ENCODE measurements at places on chromosomes 4 and X.

GRCh38 chr4:39587881-39588280, 50.8 kb downstream of the SMIM14 start:
- DNase-seq = no peak

DNA sequence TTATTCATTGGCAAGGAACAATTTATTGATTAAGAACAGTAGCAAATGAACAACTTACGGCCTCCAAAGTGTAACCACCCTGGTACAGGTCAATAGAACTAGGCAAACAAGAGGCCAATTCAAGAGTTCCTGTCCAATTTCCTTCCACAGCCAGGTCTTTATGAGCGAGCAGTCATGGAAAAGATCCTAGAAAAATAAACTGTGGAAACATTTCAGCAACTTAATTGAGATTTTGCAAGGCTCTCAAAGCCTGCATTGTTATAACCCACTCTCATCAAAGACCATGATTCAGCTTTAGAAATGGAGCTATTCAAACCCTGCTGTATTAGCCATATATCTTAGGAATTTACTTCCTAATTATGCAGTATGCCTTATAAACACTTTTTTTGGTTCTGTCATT, 43.6 kb downstream of the UNC5C start:
- DNase-seq = no peak

DNA sequence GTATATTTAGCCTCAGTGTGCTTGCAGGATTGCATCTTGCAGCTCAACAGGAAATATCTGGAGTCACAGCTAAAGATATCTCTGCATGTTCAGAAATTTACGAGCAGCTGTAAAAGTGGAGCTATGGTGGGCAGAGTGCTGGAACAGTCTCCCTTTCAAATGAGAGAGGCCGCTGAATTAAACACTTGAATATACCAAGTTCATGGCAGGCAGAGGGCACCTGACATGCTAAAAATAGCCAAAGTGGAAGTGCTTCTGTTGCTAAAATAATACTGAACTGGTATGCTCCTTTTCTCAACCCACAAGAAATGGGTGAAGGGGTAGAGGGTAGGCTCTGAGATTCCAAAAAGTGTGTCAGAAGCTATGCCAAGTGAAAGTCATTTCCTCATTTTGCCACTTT, 98.1 kb downstream of the MGST2 start:
- no peak for DNase-seq

DNA sequence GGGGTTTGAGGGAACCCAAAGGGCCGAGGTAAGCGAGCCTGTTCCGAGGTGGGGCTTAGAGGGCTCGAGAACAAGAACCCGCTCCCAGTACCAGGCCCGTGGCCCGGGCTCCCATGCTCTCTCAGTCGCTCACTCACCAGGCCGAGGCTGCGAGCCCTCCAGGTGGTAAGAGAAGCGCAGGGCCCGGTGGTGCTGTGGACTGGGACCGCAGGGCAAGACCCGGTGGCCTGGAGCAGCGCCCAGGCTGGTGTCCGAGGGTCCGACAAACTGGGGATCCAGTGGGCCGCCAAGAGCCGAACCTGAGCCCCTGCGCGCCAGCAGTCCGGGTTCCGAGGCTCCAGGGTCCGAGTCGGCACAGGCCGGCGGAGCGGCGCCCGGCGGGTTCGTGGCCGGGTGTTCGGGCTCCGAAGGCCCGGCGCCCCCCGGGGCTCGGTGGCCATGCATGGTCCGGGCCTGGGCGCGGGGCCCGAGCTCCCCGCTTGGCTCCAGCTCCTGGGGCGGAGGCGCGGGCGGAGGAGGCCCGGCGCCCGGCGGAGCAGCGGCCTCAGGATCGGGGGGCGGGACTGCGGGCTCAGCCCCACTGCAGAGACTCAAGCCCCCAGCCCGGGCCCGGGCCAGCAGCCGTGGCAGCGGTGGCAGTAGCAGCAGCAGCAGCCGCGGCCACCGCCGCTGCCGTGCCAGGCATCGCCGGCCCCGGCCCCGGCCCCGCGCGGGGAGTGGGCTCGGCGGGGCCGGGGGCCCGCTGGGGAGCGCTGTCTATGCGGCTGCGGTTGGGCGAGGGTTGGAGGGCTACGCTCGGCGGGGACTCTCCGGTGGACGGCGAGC, 833 bp downstream of the FGD1 start:
- DNase-seq = no peak

DNA sequence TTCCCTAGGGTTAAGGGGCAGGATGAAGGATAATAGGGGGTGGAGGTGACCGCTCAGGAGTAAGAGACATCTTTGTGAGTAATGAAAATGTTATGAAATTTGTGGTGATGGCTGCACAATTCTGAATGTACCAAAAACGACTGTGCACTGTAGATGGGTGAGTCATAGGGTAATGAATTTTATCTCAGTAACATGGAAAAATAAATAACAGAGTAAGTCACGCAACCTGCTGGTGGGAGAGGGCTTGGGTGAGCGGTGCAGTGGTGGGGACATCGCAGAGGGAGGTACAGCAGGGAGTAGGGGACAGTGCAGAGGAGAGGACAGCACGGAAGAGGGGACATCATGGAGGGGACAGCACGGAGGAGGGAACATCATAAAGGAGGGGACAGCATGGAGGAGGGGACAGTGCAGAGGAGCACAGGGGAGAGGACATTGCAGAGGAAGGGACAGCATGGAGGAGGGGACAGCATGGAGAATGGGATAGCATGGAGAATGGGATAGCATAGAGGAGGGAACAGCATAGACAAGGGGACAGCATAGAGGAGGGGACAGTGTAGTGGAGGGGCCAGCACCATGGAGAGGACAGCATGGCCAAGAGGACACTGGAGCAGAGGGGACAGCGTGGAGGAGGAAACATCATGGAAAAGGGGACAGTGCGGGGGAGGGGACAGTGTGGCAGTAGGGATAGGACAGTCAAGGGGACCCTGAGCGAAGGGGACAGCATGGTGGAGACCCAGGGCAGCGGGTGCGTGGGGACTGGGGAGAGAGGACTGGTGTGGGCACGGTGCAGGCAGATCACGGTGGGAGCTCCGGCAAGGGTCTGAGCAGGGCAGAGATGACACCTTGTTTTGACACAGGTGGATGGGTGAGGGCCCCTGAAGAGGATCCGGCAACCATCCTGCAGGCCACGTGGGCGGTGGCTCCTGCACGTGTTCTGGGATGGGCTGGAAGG, 68.5 kb upstream of the MXD4 start:
- no peak for DNase-seq

- no peak for DNase-seq
Measured at GRCh38 chr4:62015043-62015739, 815.1 kb downstream of the ADGRL3 start.

GRCh38 chr4:26191353-26191752, 129.5 kb upstream of the RBPJ start:
- DNase-seq = no peak

- DNase-seq = no peak
Measured at GRCh38 chr4:3399277-3400194, 42.2 kb upstream of the HGFAC start.

DNA sequence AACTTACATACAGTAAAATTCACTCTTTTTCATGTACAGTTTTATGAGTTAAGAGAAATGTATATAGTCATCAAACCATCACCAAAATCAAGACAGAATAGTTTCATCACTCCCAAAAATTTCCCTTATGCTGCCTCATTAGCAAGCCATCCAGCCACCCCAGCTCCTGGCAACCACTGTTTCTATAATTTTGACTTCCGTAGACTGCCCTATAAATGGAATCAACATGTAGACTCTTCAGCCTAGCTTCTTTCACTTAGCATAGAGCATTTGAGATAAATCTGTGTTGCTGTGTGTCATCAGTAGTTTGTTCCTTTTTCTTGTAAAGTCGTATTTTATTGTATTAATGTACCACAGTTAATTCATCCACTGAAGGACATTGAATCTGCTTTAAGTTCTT, 23.2 kb downstream of the HDX start:
- DNase-seq = no peak

GRCh38 chrX:110173192-110174175, 144.4 kb downstream of the AMMECR1 start:
- no peak for DNase-seq

- DNase-seq = no peak
Measured at GRCh38 chr4:102441978-102442911, 58.9 kb upstream of the NFKB1 start.

GRCh38 chrX:82912382-82912781, 595.7 kb upstream of the POU3F4 start:
- DNase-seq = no peak

GRCh38 chr4:89712141-89712540, 124.8 kb downstream of the SNCA start:
- no peak for DNase-seq

GRCh38 chr4:165094873-165095272, 17.8 kb downstream of the TMEM192 start:
- no peak for DNase-seq

- DNase-seq = no peak
Measured at GRCh38 chrX:10533696-10534365, 86.6 kb downstream of the MID1 start.

- no peak for DNase-seq
Measured at GRCh38 chr4:158016511-158016910, 156.3 kb downstream of the GASK1B start.

GRCh38 chr4:178329226-178329872, 887.1 kb upstream of the AGA start:
- DNase-seq = no peak
